ENCODE measurements at places on chromosomes 2 and 18. TPM values are rescaled to one million over a fixed set of nuclear protein-coding genes. Genes with fewer than 3 reads are reported as not detected.

The TEKT4 gene
- total RNA-seq = not detected

The NMUR1 gene
- total RNA-seq = 0.60 TPM

The TRABD2A gene
- total RNA-seq = 70.2 TPM

The CRYBA2 gene
- total RNA-seq = not detected

The MC2R gene
- total RNA-seq = not detected

GRCh38 chr2:178428396-178428806, 22.6 kb downstream of the PRKRA start:
- no peak overlapping the region for H3K4me3 ChIP-seq
- H3K36me3 ChIP-seq = peaks cover 74% of the 10 kb centered on the region
- H3K27ac ChIP-seq = no peak overlapping the region
- no peaks in the 10 kb centered on the region for H3K27me3 ChIP-seq
- peaks cover 3% of the 10 kb centered on the region for H3K4me1 ChIP-seq

DNA sequence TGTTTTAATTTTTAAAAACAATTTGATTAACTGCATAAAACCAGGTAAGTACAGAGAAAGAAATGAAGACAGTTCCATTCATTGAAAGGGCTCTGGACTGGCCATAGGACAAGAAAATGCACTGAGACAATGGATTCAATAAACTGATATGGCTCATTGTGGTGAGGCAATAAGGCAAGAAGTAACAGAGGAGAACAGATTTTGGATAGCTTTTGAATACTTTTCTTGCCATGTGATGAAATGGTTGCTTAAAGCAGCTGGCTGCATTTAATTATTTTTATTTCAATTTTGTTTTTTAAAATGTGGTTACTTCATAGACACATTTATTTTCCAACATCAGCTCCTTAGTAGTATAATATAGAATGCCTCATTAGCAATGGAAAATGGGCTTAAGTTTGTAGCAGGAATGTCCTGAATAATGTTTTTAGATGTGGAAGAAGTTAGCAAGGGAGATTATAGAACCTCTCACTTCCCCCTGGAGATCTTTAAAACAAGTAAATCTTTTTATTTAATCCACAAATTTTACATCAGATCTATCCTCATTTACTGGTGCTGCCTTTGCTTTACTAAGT, 646.9 kb upstream of the ZEB2 start:
- DNase-seq = no peak
- no peaks in the 10 kb centered on the region for H3K27me3 ChIP-seq
- H3K36me3 ChIP-seq = no peaks in the 10 kb centered on the region
- H3K27ac ChIP-seq = no peak overlapping the region

DNA sequence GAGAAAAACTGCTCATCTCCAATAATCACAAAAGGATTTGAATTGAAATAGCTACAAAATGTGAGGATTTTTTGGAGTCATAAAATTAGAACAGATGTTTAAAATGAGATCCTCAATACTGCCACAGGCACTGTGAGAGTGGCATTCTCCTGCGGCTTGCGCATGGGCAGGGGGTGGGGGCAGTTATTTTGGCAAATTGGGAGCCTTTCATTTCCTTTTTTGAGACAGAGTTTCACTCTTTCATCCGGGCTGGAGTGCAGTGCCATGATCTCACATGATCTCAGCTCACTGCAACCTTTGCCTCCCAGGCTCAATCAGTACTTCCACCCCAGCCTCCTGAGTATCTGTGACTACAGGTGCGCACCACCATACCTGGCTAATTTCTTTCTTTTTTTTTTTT, 42.4 kb downstream of the POMC start:
- no peak overlapping the region for H3K27ac ChIP-seq
- no peak overlapping the region for H3K4me3 ChIP-seq
- peaks cover 7% of the 10 kb centered on the region for H3K4me1 ChIP-seq
- DNase-seq = no peak
- H3K27me3 ChIP-seq = peaks cover 10% of the 10 kb centered on the region

- DNase-seq = no peak
- no peak overlapping the region for H3K27ac ChIP-seq
- H3K27me3 ChIP-seq = no peaks in the 10 kb centered on the region
Observed at GRCh38 chr18:49071317-49071716, 120.6 kb upstream of the SMAD7 start.

GRCh38 chr2:121033461-121033996, 251.5 kb downstream of the TFCP2L1 start:
- no peaks in the 10 kb centered on the region for H3K36me3 ChIP-seq
- H3K27me3 ChIP-seq = peaks cover 9% of the 10 kb centered on the region
- DNase-seq = no peak
- H3K4me3 ChIP-seq = no peak overlapping the region

DNA sequence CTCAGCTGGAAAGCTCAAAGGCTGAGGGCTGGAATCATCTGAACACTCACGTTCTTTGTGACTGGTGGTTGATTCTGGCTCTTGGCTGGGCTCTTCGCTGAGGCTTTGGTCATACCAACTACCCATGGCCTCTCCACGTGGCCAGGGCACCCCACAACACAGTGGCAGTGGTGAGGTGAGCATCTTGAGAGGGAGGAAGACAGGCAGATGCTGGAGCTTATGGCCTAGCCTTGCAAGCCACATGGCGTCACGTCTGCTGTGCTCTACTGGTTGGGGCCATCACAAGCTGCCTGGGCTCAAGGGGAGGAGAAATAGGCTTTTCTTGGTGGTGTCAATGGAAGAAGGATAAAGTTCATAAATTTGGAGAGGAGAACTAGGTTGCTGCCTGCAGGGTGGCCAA, 19.6 kb downstream of the LPIN1 start:
- H3K27ac ChIP-seq = no peak overlapping the region
- peaks cover 60% of the 10 kb centered on the region for H3K36me3 ChIP-seq
- no peak for DNase-seq
- H3K4me1 ChIP-seq = peaks cover 31% of the 10 kb centered on the region
- no peak overlapping the region for H3K4me3 ChIP-seq
- no peaks in the 10 kb centered on the region for H3K27me3 ChIP-seq

Data from activated CD4-positive, alpha-beta T cell treated with anti-CD3 and anti-CD28 coated beads, Interleukin-2, amount 10 ng/mL, durations not matched to agents 7 days and 5 days (primary cell).